Stimulated activated CD4-positive, alpha-beta T cell treated with anti-CD3 and anti-CD28 coated beads, TNF-alpha, amount 100 ng/mL, for 1 hour (primary cell): ENCODE measurements at places on chromosomes 5 and 9.

DNA sequence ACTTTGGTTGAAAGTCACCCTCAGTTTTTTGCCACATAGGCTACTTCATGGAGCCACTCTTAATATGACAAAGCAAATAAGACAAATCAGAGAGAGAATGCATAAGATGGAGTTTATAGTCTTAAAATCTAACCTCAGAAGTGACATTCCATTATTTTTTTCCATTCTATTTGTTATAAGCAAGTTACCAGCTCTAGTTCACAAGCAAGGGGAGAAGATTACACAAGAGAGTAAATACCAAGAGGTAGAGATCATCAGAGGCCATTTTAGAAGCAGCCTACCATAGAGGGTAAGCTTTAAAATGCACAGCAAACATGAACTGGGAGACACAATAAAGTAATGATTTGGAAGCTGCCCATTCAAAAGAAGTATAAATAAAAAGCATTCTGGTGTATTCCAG, 651.3 kb upstream of the MEF2C start:
- DNase-seq = no peak

DNA sequence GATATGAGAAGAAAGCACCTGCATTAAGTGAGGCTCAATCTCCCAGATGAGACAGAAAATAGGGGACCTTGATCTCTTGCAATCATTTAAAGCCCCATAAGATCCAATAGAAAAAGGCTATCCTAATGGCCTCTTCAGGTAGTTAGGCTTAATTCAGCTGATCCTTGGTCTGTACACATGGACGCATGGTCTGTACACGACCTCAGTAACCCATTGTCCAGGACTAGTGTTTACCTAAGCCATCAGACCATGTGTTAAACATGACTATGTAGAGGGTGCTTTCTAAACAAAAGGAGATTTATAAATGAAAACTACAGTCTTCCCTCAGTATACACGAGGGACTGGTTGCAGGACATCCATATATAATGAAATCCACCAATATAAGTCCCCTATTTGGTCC, 7.5 kb downstream of the MARCHF3 start:
- DNase-seq = no peak

GRCh38 chr5:37251665-37252064, 2.5 kb upstream of the CPLANE1 start:
- DNase-seq = no peak

- no peak for DNase-seq
Observed at GRCh38 chr9:74499111-74499601, 2.0 kb downstream of the RORB start.

GRCh38 chr9:37936965-37937364, 33.0 kb upstream of the SLC25A51 start:
- DNase-seq = no peak

DNA sequence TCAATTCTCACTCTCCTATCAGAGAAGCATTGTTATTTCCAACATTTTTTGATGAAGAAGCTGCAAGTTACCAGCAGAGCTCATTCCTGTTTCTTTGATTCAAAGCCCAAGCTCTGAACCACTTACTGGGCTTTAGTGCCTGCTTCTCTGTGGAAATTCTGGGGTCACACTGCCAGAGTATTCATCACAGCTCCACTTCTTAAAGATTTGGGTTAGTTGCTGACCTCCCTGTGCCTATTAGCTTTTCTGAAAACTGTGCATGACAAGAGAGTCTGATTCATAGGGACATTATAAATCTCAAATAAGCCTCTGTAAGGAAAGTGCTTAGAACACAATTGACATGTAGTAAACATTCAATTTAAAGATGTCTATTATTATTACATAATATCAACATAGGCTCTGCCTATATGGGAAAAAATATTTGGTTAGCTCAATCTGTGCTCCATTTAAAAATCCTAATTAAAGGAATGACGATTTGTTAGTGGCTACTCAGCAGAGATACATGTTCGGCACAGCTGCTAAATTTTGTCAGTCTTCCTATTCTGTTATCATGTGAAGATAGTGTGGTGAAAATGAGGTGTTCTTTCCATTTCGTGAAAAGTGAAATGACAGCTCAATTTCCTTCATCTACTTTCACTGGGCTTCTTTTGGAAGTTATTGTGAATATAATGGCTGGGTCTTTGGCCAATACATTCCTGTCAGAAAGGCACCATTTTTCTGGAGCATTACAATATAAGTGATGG, 293.0 kb downstream of the KCTD16 start:
- DNase-seq = no peak

- no peak for DNase-seq
Observed at GRCh38 chr5:172722327-172722815, 48.6 kb downstream of the DUSP1 start.

DNA sequence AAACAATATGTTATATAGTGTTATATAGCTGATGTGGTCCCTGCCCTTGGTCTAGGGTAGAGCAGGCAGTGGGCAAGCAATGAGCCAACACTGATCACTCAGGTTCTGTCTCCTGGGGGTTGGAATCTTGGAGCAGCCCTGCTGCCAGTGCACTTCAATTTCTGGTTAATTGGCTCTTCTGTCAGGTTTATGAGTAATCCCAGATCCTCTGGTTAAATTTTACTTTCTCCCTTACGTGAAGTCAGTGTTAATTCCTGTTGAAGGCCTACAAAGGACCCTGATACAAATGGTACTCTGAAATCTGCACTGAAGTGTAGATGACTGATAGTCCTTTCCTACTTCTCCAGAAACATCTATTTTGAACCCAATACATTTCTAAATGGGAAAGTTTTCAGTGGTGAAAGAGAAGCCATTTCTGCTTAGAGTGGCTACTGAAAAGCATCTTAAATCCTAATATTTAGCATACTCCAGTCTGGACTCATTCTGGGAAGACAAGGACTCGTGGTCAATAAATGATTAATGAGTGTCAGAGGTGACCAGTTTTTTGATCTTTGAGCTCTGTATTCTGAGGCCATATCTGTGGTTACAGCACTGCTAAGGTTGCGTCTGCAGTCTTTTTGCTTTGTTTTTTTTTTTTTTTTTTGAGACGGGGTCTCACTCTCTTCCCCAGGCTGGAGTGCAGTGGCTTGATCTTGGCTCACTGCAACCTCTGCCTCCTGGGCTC, 442.4 kb downstream of the KIF4B start:
- DNase-seq = no peak

GRCh38 chr5:1292846-1293415, 1.9 kb downstream of the TERT start:
- no peak for DNase-seq

- DNase-seq = no peak
Observed at GRCh38 chr5:2015124-2015848, 132.6 kb upstream of the IRX4 start.

GRCh38 chr5:72209147-72210115, 102.2 kb downstream of the MAP1B start:
- DNase-seq = no peak

- no peak for DNase-seq
Observed at GRCh38 chr9:126605792-126606482, 7.8 kb upstream of the LMX1B start.

GRCh38 chr5:164672205-164672604, 1166.8 kb downstream of the MAT2B start:
- DNase-seq = no peak

DNA sequence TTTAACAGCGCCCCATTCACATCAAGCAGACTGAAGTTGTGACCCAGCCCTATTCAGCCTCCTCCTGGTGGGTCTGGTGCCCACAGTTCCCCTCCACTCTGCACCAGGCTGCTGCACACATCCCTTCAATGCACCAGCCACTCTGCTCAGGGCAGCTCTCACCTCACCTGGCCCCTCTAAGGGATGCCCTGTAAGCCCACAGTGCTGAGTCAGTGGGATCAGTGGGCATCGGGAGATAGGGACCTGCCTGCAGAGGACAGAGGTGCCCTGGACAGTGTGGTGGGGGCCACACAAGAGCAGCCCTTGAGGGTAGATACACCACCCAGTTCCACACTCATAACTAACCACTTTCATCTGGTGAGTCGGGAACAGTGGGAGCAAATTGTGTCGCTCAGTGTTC, 38.3 kb upstream of the S1PR3 start:
- DNase-seq = no peak

DNA sequence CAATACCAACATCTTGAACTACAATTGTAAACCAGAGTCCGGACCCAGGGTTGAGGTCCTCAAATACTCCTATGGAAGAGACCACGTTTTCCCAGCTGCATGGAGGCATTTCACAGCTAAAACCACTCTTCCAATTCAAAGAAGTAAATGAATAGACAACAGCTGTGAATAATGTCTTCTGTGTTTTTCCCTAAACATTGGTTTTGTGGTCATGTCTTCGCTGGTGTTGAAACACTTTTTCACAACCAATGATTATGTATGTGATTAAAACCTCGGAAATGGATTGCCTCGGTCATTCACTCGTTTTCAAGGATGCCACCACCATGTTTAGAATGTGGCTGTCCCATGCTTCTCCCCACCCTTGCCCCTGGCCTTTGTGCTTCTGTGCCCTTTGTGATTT, 9.4 kb upstream of the TENT4A start:
- DNase-seq = no peak

DNA sequence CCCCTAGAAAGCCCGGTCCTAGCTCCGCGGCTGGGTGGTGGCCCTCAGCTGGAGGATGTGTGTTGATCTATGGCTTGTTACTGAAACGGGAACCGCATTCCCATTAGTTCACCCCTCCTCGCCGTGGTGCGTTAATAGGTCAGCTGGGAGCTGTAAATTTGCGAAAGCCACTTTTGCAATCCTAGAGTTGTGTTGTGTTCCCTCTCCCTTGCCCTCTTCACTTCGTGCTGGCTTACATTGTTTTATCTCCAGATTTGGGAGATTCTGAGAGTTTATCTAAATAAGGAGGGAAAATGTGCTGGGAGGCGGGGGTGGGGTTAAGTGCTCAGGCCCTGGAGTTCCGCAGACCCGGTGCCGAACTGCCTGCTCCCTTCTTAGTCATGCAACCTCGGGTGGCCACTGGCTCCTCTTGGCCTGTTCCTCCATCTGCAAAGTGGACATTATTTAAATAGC, 62.8 kb downstream of the HMCN2 start:
- no peak for DNase-seq

DNA sequence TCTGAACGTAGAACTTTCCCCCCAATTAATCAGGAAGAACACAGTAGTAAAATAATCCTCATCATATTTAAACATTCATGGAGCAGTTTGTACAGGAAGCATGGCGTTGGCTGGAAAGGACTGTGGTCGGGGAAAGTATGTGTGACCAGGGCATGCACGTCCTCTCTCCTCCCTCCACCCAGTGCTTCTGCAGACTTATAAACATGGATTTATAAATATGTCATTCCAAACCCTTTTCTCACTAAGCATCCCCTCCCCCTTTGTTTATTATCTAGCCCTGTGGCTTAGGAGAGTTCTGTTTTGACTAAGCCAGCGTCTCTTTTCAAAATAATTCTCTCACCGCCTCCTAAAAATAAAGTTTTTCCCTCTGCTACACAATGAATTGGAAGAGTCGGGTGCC, 70.4 kb upstream of the DAP start:
- no peak for DNase-seq

DNA sequence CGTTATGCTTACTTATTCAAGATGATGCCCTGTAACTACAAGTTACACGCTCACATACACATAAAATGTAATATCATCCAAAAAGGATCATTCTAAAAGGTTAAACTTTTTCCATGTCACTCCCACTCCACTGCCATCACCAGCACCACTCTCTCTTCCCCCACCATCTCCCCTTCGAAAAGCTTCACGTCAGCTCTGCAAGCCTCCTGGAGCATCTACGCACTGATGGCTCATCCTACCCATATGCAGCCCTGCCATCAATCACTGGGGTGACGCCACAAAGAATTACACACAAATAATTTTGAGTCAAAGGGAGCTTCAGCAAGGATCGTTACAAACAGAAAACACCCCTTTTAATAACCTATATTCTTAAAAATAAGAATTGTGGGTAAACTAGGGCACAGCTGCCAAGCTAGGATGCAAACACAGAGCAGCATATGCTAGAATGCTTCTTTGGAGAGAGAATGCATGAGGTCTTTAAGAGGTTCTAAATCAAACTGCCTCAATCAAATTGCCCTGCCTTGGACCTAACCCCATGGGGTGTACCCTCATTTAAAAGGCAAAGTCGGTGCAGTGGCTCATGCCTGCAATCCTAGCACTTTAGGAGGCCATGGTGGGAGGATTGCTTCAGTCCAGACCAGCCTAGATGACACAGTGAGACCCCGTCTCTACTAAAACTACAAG, 56.1 kb downstream of the SHB start:
- no peak for DNase-seq

DNA sequence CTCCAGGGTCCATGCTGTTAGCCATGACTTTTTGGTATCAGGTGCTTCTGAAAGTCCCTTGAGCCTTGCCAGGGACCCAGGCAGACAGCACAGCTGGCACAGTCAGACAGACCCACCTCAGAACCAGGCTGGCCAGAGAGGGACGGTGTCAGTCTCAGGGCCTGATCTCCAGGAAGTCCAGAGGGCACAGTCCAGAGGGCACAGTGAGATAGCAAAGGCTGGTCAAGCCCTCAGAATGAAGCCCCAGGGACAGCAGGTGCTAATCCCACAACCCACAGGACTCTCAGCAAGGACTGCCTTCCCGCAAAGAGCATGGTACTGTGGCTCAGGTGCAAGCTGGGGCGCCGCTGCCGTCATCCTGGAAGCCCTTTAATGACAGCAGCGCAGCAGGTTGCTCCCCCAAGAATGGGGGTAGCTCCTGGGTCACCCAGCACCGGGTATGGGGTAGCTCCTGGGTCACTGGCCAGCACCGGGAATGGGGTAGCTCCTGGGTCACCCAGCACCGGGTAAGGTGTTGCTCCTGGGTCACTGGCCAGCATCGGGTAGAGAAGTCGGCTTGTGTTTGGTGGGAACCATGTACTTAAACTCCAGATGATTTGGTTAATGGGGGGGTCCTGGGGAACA, 105.6 kb upstream of the PHYKPL start:
- no peak for DNase-seq

- no peak for DNase-seq
Observed at GRCh38 chr9:127087836-127088235, 34.6 kb downstream of the ANGPTL2 start.

DNA sequence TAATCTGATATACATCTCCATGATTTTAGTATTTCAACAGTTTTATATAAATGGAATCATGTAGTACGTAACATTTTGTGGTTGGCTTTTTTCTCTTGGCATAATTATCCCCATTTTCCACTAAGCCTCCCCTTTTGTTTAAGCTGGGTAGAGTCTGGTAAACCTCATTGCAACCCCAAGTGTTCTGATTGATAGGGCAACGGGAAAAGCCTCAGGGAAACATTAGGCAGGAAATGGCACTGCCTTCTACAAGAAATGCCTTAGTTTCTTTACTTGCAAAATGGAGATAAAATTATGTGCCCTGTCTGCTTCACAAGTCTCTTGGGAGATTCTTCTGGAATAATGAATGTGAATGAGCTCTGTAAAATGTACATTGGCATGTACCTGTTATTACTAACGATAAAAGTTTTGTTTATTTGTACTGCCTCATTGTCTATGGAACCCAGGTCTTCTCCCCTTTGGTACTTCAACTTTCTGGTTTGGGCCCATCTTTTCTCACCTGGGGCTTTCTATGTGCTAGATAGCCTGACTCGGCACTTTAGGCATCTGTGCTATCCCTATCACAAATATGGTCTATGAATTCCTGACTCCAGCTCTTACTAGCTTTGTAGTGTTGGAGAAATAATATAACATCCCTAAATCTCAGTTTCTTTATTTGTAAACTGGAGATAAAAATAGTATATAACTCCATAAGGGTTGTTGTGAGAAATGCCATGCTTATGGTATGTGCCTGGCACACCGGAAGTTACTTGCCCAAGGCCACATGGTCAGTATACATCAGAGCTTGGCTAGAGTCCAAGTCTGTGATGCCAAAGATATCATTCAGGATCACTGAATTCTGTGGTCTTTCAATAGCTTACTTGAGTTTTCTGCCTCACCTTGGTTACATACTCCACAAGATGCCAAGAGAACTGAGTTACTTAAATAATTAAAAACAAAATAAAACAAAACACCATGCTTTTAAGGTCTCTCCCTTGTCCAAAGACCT, 48.2 kb upstream of the ZNF169 start:
- DNase-seq = no peak
